ENCODE measurements at places on chromosomes 4 and X.

DNA sequence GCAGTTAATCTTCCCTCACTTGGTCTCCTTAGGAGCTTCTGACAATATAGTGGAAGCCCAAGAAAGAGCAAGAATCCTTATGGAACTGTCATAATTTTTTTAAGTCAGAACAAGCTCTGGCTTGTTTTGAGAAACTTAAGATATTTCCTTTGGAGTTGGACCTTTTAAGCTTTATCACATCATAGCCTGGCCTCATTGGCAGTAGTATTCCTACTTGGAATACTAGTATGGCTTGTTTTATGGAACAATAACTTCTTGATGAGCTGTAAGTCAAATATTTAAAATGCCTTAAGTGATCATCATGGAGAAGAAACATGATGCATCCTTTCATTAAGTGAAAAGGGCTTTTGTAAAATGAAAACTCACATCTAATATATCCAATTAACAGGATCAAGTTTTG, 78.0 kb upstream of the NRK start:
- no peak for DNase-seq

- no peak for DNase-seq
These were observed 892.6 kb upstream of the FRG1 start for GRCh38 chr4:189048119-189048518.

DNA sequence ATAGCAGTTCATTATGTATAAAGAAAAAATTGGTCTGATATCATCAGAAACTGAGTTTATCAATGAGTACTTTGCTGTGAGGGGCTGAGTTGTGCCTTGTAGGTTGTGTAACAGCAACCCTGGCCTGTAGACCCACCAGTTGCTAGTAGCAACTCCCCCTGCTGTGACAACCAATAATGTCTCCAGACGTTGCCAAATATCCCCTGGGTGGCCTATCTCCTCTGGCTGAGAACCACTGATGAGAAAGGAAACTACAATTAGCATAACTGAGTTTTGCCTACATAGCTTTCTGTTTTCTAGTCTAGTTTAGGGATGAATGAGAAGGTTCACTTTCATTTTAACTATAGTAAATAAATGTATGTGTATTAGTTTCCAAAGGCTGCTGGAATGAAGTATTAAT, 234.1 kb downstream of the CPE start:
- DNase-seq = no peak

DNA sequence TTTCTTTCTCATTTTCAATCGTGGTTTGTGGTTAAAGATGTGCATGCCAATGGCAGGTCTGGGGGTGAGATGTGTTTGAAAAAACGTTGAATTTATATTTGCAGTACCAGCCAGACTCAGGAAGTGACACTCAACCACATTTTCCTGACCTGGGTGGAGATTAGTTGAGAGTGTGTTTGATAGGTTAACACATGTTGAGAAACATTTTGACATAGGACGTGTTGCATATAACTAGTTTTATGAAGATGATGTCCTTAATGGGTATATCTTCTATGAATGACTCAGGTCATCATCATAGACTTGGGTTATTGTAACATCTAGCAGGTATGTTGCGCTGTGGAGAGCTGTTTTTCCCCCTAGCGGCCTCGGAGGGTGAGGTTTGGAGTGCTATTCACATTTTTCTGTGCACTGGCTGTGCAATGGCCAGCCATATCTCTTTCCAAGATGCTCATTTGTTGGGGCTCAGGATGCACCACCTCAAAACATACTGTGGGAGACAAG, 21.7 kb upstream of the CD38 start:
- DNase-seq = no peak

DNA sequence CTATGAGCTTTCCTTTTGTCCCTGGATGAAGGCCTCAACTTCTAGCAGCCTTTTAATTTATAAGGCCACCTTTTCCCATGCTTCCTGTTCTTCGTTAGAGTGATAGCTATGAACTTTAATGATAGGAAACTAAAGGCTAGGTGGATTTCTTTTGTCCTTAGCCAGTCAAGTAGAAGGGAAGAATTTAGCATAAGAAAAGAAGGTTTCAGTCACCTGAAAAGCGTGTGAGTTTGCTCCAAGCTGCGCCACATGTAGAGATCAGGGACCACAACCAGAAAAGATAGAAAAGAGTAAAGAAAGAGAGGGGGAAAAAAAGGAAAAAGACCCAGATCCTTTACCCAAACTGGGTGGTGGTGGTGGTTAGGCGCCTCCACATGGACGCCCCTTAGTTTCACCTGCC, 28.6 kb downstream of the LUZP4 start:
- no peak for DNase-seq

DNA sequence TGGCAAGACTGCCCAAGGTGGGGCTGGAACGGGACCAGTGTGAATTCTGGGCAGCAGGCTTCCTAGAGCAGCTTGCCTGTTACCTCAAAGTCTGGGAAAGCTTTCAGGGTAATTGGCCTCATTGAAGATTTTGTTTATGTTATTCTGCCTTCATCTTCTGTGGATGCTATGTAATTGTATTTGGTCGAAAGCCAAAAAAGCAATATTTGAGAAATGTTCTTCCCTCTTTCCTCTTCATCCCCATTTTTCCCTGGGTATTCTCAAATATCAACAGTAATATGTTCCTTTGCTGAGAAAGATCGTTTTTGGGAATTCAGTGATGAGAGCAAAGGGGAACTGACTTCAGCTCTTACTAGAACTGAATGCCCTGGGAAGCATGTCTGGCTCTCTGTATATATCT, 12.9 kb downstream of the TMEM131L start:
- no peak for DNase-seq

DNA sequence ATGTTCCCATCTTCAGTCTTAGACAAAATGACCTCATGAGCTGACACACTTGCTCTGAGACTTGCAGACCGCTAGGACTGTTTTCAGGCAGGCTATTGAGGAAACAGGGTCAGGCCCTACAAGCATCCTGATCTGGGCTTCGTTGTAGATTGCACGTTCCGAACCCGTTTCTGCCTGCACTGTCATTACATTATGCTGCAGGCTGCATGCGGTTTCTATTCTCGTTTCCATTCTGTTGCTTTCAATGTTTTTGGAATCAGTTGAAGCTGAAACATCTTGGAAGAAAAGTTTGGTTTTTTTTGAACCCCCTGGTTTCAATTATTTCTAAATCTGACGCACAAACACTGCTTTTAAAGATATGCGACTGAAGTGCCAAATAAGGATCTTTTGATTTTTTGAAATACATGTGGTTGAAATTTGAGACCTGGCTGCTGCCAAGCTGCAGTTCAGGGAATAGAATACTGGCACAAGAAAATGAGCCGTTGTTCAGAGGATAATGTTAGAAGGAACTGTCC, 716.1 kb upstream of the INTU start:
- no peak for DNase-seq

- peak; percentile 4 for DNase-seq
These were observed 391 bp upstream of the PHKA1 start for GRCh38 chrX:72714478-72714916.

- DNase-seq = no peak
These were observed 10.1 kb upstream of the TBX22 start for GRCh38 chrX:80004458-80004857.

DNA sequence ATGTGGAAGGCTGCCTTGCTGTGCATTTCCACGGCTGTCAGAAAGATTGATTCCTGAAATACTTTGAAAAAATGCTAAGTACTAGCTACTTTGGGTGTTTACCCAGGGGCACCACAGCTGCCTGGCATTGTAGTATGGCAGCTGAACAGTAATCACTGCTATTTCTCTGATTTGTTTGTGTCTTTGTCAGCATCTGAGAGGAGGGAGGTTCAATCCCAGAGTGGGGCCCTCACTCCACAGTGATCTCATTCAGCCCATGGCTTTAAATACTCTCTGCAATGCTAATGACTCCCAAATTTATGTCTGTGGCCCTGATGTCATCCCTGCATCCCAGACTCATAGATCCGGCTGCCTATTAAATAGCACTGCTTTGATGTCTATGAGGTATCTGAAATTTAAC, 575.3 kb upstream of the MAGEB2 start:
- no peak for DNase-seq

DNA sequence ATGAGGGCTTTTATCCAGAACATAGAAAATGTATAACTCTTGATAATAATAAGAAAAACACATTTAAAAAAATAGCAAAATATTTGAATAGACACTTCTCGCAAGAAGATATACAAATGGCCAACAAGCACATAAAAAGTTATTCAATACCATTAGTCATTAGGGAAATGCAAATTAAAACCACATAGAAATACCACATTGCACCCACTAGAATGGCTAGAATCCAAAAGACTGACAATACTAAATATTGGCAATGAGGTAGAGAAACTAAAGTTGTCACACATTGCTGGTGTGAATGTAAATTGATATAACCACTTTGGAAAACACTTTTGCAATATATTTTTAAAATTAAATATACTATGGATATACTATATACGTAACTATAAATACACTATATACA, 754.3 kb upstream of the MAGEB2 start:
- no peak for DNase-seq

GRCh38 chrX:133604801-133605200, 189.5 kb upstream of the GPC4 start:
- no peak for DNase-seq

DNA sequence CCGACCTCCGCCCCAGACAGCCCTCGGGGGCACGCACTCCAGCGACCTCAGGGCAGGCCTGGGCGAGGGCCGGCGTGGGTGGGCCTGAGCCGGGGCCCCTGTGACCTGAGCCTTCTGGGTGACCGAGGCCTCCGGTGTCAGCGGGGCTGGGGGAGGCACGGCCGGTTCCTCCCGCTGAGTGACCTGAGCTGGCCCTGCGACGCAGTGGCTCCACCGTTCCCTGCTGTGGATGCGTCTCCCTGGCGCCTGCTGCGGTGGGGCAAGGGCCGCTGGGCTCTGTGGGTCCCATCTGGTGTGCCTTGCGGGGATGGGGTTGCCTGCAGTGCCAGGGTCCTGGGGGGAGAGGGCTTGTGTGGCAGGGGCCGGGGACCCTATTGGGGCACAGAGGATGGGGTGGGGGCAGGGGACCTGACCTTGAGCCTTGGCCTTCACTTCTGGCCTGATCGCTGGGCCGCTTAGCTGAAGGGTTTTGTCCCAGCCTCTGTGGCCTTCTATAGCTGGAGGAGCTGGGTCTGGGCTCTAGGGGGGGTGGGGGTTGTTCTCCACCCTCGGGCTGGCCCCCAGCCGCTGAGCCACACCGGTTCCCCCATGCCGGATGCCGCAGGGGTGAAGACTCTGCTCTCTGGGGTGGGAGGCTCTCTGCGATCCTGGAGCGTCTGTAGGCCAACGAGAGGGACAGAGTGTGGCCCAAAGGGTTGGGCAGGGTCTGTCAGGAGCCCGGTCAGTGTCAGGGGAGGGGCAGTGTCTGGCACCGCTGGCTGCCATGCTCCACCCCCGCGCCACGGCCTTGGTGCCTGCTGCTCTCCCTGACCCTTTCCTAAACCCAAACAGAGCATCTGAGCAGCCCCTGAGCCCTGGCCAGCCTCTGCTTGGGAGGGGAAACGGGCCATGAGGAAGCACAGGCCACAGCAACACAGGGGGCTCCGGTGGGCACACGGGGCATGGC, 2.3 kb downstream of the NAT8L start:
- DNase-seq = no peak

DNA sequence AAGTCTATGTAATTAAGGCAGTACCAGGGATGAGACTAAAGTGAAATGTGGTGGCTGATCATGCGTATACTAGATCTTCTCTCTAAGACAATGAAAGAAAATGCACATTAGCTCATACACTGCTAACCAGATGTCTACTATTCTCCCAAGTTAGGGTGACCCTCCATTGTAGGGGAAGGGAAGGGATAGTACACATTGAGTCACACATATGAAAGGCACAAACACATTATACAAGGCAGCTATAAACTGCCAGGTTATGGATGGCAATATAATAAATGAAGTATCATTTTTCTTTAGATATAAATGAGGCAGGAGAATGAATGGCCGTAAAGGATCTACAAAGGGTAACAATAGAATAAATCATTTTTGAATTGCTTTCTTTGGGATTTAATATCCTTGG, 4.5 kb downstream of the SHROOM3 start:
- DNase-seq = no peak

DNA sequence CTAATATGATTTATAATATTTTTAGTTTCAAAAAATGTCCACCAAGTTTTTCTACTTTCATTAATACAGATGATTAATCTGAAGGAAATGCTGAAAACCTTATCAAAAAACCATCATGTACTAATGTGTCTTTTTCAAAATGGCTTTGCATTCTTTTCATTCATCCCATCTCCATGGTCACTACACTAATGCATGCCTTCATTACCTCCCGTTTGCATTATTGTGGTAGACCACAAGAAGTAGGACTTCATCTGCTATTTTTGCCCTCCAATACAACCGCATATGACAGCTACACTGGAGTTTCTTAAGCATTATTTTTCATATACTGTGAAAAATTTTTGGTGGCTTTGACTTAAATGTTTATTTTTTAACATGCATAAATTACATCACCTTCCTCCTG, 37.9 kb upstream of the FSTL5 start:
- no peak for DNase-seq

DNA sequence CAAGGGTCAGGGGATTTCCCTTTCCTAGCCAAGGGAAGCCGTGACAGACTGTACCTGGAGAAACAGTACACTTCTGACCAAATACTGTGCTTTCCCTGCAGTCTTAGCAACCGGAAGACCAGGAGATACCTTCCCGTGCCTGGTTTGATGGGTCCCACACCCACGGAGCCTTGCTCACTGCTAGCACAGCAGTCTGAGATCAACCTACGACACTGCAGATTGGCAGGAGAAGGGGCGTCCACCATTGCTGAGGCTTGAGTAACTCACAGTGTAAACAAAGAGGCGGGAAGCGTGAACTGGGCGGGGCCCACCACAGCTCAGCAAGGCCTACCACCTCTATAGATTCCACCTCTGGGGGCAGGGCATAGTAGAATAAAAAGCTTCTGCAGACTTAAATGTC, 48.7 kb upstream of the SRD5A3 start:
- no peak for DNase-seq

DNA sequence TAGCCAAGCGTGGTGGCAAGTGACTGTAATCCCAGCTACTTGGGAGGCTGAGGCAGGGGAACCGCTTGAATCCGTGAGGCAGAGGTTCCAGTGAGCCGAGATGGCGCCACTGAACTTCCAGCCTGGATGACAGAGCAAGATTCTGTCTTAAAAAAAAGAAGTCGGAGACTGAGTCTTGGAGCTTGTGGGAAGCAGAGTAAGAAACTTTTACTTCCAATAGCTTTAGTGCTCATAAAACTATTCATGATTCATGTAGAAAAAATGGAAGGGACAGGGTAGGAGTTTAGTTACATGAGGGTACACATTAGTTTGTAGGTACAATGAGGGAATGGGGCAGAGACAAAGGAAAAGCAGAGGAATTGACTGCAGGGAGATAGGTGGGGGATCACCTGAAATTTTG, 19.3 kb downstream of the RAP2C start:
- DNase-seq = no peak

Data from NCI-H774 (cell line).